ENCODE measurements at places on chromosomes 6 and 20.
A peak's percentile ranks its signal among the peaks of the same experiment; 100 is the strongest.

GRCh38 chr6:47419621-47420020, 58.0 kb upstream of the CD2AP start:
- no peak overlapping the region for H3K4me3 ChIP-seq
- no peaks in the 10 kb centered on the region for H3K36me3 ChIP-seq
- no peak overlapping the region for H3K27ac ChIP-seq
- DNase-seq, result no peak
- peaks cover 1% of the 10 kb centered on the region for H3K27me3 ChIP-seq

GRCh38 chr6:119894811-119895210, 545.2 kb upstream of the MAN1A1 start:
- H3K27ac ChIP-seq, result no peak overlapping the region
- no peaks in the 10 kb centered on the region for H3K36me3 ChIP-seq
- DNase-seq, result no peak

GRCh38 chr6:48016020-48016755, 94.8 kb downstream of the PTCHD4 start:
- no peak overlapping the region for H3K27ac ChIP-seq
- no peaks in the 10 kb centered on the region for H3K36me3 ChIP-seq
- H3K4me1 ChIP-seq, result no peaks in the 10 kb centered on the region
- no peak overlapping the region for H3K4me3 ChIP-seq

- peak overlapping the region; percentile 86 for H3K27ac ChIP-seq
- H3K36me3 ChIP-seq, result no peaks in the 10 kb centered on the region
- H3K4me1 ChIP-seq, result peaks cover 3% of the 10 kb centered on the region
- no peak for DNase-seq
- H3K4me3 ChIP-seq, result peak overlapping the region; percentile 33
Measured at GRCh38 chr6:155623450-155624178, 168.0 kb upstream of the NOX3 start.

Data from H1 (cell line).